ENCODE measurements at places on chromosomes 16 and 17.

DNA sequence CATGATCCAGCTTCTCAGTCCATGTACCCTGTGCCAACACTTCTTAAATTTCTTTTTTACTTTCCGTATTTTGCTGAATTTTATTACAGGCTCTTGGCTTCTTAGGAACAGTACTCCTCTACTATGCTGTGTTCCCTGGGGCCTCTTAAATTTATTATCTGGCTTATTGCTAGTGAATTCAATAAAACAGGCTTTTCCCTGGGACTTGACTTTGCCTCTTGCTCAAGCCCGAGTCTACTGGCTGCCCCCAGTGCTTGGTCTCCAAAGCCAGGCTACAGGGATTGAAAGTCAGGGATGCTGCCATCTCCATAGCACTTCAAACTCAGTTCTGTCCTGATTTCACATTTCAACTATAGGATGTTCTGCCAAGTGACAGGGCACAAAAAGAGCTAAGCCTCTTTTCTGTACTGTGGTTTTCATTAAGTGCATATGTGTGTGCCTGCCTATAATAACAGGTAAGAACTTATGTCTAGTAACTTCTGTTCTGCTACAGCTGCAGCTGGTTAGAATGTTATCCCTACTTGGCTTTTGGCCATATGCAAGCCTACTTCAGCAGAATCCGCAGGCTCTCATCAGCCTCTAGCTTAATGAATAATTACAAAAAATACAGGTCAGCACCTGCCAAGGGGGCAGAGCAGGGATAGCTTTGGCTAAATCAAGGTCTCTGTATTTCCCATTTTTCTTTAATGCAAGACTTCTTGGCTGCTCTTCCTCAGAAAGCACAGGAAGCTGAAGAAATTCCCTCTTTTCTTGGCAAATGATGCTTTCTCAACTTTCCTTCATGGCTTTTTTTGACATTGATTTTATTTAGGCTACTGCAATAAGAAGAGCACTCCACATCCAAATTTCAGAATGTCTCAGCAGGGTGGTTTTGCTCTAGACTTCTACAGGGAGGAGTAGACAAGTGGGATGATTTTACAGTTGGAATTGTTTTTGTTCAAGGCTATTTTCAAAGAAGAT, 8.2 kb downstream of the FAM20A start:
- DNase-seq, result no peak

DNA sequence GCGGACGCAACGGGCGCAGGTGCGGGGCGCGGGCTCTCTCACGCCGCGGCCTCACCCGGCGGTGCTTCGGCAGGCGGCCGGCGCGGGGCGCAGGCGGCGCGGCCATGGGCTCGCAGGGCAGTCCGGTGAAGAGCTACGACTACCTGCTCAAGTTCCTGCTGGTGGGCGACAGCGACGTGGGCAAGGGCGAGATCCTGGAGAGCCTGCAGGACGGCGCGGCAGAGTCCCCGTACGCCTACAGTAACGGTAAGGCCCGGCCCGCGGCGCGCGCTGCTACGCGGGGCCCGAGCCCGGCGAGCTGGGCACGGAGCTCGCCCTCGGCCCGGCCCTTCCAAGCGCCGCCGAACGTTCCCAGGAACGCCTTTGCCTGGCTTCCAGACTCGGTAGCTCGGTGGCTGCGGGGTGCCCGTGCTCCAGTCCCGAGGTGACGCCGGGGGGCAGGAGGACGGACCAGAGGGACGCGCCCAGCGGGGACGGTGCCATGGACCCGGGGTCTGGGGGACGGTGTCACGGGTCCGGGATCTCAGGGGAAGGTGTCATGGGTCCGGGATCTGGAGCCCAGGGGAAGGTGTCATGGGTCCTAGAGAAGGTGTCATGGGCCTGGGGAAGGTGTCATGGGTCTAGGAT, 435 bp downstream of the RAB40C start:
- DNase-seq, result no peak

GRCh38 chr16:22186517-22186916, 19.6 kb upstream of the EEF2K start:
- no peak for DNase-seq

- DNase-seq, result no peak
Measured at GRCh38 chr16:85309656-85310587, 197.7 kb upstream of the CIBAR2 start.

- no peak for DNase-seq
Measured at GRCh38 chr16:69201787-69202186, 14.8 kb downstream of the SNTB2 start.

DNA sequence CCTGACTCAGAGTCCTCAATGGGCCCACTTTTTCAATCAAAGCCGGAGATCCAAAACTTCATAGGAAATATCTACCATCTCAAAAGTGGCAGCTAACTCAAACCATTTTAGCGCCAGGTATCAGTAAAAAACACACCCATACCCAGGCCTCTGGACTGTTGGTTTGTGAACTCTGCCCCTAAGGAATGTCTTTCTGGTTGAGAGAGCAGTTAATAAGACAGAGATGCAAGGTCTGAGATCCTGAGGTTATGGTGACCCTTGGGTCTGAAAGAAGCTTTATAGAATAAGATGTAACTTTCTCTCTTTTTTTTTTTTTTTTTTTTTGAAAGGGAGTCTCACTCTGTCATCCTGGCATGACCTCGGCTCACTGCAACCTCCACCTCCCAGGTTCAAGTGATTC, 350.5 kb downstream of the SOX9 start:
- DNase-seq, result no peak

DNA sequence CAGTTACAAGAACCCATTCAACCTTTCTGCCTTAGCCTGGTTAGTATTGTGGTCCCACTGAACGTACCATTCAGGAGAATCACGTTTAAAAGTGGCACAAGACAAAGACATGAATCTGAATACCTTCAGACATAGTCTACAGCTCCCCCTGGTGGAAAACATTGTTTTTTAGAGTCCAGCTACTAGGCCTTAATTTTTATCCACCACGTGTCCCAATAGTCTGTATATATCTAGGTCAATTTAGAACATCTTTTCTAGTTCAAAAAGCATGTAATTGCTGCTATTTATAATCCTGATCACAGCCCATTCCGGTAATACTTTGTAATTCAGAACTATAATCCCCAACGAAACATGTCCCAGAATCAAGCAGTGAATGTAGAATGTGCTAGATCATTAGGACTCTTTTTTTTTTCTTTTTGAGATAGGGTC, 13.7 kb upstream of the GUCY2D start:
- DNase-seq, result peak; percentile 13

- DNase-seq, result no peak
Measured at GRCh38 chr16:73147958-73148357, 100.0 kb upstream of the ZFHX3 start.

DNA sequence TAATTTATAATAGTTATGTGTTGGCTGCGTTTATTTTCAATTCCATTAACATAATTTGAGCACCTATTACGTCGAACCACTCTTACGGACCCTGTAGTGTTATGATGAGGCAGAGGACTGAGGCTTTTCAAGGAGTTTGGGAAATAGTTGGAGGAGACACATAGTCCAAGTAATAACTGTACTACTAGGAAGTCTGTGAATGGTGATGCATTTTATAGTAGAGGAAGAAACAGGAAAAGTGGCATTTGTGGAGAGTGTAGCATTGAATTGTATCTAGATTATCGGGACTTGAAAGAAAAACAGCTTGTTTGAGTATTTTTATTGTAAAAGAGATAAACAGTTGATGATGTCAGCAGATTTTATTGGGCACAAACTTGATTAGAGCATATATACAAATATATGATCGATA, 1.7 kb downstream of the NFATC3 start:
- no peak for DNase-seq

DNA sequence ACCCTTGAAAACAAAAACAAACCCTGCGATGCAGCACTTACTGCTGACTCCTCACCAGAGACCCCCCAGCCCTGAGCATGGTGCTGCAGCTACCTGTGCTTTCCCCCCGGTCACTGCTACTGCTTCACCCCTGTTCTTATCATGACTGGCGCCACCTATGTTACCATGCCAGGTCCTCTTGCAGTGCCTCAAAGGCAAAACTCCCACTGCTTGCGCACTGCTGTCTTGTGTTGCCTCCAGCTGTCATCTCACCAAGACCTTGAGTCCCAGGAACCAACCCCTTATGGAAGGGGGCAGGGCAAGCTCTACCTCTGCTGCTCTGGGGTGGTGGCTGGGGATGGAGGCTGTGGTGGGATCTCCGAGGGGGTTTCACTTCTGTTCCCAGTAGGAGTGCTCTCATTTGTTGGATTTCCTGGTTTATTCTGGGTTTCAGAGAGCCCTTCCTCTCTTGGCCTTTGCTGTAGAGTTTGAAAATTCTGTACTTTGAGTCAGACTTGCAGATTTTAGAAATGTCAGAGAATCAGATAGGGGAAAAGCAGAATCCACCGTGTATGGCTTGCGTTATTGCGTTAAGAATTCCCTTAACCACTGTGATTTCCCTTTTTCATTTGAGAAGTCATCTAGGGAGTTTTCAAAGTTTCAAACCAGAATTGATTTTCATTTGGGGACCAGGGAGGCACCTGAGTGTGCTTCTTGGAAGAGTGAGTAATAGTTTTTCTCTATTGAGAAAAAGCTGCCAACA, 96.6 kb downstream of the SPECC1 start:
- DNase-seq, result no peak

GRCh38 chr16:72715267-72715666, 332.7 kb downstream of the ZFHX3 start:
- DNase-seq, result no peak

- DNase-seq, result no peak
Measured at GRCh38 chr16:51592535-51593300, 441.6 kb upstream of the SALL1 start.

DNA sequence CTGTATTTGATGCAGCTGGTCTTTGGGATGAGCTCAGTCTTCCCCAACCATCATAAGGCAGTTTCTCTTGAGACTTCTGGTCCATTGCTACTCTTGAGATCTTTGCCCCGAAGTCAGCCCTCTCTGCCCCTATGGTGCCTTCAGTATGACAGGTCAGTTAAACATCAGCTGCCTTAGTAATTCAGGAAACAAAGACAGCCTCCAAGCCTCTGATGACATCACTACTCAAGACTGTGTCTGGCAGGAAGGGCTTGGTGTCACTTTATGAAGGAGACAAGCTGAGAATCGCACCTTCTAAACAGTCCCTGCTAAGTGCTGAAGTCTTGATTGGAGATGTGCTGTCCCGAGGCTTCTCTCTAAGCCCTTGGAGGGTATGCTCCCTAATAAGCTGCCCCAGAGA, 104.9 kb upstream of the TBX2 start:
- DNase-seq, result no peak

DNA sequence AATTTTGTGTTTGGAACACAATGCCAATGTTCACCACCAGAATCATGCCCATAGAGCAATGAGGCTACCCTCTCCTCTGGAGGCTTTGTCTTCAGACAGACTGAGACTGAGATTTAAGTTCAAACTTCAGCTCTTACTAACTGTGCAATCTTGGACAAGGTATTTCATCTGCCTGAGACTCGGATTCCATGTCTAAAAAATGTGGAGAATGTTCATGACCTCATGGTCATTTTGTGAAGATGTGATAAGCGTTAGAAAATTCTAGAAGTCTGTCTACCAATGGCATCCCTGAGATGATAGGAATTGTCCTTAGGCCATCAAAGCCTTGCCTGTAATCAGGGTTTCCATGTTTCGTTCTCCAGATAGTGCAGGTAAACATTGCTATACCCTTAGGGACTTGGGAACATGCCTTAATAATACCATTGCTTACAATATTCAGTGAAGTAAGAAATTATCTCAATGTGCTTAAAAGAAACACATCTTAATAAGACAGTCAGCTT, 388.2 kb upstream of the MAF start:
- no peak for DNase-seq

- no peak for DNase-seq
Measured at GRCh38 chr16:56684926-56685590, 2.8 kb downstream of the MT1X start.

DNA sequence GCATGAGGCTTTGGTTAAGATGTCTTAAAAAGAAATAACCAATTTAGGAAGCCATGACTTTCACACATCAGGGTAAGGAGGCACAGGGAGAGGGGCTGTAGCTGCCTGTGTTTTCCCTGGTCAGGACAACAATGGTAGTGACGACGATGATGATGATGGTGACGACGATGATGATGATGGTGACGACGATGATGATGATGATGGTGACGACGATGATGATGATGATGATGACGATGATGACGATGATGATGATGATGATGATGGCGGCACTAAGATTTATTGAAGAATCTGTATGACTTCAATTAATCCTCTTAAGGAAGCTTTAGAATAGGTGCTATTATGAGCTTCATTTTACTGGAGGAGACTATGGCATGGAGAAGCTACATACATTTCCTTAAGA, 284.1 kb upstream of the TNRC6C start:
- DNase-seq, result no peak

DNA sequence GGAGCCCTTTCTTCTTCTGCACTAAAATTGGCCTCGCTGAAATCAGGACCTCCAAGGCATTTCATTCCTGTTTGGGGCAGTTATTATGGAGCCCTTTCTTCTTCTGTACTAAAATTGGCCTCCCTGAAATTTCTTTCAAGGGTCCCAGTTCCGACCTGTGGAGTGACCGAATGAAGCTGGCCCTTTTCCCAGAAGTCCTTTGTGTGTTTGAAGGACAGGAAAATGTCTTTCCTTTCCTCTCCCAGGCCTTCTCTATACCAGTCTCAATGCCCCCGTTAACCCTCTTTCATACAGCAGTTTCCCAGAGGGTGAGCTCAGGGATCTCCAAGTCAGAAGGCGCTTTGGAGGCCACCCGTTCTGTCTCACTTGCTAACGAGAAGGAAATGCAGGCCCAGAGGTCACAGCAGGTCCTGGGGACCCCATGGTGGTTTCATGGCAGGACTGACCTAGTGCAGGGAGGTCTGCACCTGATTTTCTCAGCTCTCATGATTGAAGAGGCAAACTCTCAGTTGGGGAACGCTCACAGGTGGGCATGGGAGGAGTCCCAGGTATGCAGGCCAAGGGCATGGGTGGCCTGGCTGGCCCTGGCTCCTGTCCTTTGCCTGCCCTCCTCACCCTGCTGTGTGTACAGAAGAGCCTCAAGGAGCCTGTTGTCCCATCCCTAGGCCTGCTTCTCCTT, 37.1 kb upstream of the DOC2B start:
- no peak for DNase-seq

DNA sequence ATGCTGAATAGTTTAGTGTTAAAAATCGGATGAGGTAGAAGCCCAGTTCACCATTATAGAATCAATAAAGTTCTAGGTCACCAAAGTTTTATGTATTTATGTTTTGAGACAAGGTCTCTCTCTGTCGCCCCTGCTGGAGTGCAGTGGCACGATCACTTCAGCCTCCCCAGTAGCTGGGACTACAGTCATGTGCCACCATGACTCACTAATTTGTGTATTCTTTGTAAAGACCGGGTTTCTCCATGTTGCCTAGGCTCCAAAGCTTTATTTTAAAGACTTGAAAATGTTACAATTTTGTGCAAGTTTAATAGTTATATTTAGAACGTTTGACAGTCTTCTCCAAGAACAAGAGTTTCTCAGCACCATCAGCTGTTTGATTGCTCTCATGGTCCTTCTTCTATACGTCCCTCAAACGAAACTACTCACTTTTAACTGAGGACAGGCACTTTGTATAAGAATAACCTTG, 32.1 kb downstream of the NDE1 start:
- peak; percentile 23 for DNase-seq

GRCh38 chr17:17900615-17901520, 64.1 kb upstream of the SREBF1 start:
- no peak for DNase-seq

- no peak for DNase-seq
Measured at GRCh38 chr17:17090642-17091103, 48.4 kb downstream of the MPRIP start.

Measured in stimulated activated CD4-positive, alpha-beta T cell treated with anti-CD3 and anti-CD28 coated beads, Interleukin-12 subunit alpha, Interleukin-12 subunit beta, amount 100 ng/mL, for 48 hours (primary cell).